ENCODE measurements at places on chromosomes 4 and X.
A peak's percentile ranks its signal among the peaks of the same experiment; 100 is the strongest.

DNA sequence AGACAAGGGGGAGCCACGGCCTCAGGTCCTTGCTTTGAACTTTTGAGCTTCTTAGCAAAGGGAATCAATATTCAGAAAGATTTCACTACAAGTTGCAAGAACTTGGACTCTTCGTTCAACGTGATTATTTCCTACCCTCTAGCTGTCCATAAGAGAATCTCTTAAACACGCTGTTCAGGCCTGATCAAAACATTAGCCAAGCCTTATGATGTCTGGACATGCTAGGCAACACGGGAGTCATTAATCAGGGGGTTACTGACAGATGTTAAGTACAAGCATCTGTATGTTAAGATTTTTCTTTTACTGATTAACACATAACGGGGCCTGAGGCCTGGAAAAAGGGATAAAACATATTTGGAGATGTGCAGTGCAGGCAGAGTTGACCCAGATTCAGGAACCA, 138.9 kb upstream of the IL1RAPL2 start:
- no peak for DNase-seq

- DNase-seq: no peak
Observed at GRCh38 chrX:123077631-123078030, 106.4 kb upstream of the GRIA3 start.

GRCh38 chr4:189046642-189047041, 894.0 kb upstream of the FRG1 start:
- no peak for DNase-seq

DNA sequence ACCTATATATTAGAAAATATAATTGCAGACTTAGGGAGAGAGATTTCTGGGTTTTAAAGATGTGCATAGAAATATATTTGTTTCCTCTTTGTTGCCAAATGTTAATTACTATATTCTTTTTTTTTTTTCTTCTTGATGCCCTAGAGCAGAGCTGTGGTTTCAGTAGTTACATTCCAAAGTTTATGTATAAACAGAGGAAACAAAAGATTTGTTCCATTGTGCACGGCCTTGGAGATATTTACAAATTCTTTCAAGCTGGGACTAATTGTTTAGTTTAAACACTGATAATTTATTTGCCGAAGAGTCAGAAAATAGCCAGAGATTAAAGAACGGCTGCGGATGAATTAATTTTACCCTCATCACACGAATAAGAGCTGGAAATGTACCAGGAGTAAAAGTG, 85.1 kb downstream of the USP46 start:
- DNase-seq: peak; percentile 10

DNA sequence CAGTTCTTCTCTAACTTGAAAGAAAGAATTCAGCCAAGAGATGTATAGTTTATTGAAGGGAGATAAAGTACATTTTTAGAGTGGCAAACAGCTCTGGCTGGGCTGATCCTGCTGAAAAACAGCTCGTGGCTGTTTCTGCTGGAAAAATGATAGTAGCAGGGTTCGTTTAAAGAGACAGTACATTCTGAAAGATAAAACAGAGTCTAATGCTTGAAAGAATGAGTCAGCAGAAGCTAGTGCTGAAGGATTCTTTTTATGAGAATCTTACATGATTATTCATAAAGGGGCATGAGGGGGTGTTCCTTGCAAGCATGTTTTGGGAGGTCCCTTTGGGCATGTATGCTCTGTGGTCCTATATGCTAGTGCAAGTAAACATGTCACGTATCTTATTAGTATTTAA, 790.0 kb downstream of the PCDH18 start:
- DNase-seq: no peak

GRCh38 chrX:1493877-1494510, 41.3 kb upstream of the ASMTL start:
- DNase-seq: no peak

DNA sequence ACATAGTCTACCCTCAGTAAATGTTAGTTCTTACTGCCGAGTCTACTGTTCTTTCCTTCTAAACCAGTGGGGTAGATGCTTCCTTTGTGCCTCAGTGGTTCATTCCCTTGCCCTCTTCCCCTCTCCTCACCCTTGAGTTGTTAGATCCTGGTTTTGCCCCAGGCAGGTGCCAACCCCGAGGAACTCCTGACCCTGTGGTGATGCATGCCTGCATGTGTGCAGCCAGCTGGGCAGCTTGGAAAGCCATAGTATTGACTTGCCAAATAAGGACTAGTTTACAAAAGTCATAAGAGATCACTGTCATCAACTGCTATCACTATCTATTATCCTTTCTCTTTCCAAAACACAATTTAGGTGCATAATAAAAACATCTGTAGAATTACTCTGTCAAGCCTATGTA, 50.9 kb downstream of the REPS2 start:
- DNase-seq: no peak

DNA sequence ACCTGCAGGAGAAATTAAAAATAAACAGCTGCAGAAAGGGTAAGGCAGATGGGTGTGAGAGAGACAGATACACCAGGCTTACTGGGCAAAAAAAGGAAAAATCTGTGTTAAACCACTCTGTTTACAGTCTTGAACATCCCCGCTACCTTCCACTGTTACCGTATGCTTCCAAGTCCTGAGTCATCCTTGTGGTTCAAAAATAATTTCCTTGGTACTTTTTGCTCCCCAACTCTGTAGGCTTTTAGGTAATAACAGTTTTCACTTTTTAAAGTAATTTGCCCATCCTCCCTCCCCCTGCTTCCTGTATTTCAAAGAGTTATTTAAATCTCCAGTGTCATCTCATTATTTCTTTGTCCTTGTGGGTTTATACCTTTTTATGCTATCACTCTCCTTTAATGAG, 210.1 kb upstream of the FAT4 start:
- DNase-seq: no peak

GRCh38 chr4:155593793-155594192, 72.9 kb upstream of the GUCY1A1 start:
- DNase-seq: no peak

DNA sequence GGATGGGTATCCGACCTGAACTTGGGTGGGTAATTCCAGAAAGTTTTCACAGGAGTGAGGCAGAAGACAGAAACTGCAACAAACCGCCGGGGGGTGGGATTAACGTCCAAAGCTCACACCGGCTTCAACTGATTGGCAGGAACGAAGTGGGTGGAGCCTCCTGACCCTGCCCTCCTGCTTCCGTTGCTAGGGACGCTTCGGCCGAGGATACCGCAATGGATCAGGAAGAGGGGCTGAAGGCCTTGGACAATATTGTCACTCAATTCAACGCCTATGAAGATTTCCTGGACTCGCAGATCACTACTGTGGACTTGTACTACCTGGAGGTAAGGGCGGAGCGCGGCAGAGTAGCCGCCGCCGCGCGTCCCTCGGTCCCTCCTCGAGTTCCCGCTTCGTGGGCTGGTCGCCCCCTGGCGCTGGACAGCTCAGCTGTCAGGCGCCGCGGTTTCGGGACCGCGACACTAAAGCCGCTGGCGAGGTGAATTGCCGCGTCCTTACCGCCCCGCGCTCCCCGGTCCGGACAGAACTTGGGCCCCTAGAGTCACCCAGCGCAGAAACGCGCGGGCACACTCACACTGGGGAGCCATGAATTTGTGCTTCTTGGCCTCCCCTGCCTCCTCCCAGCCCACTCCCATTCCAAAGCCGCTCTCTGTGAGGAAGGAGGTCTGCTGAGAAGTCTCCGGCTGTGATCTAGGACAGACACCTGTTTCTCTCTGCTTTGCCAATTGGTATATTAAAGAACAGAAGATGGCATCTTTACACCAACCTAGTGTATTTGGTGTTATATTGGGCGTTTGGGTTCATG, at the start of gene CFAP299:
Gene CFAP299, plus strand, starts transcription at position 177 of the 805 bp plus-strand sequence.
- peak; percentile 84 for DNase-seq

- no peak for DNase-seq
Observed at GRCh38 chr4:7839856-7840255, 99.8 kb downstream of the AFAP1 start.

- no peak for DNase-seq
Observed at GRCh38 chr4:41665636-41666207, 82.8 kb downstream of the PHOX2B start.

- no peak for DNase-seq
Observed at GRCh38 chr4:113790478-113790877, 28.9 kb upstream of the CAMK2D start.

DNA sequence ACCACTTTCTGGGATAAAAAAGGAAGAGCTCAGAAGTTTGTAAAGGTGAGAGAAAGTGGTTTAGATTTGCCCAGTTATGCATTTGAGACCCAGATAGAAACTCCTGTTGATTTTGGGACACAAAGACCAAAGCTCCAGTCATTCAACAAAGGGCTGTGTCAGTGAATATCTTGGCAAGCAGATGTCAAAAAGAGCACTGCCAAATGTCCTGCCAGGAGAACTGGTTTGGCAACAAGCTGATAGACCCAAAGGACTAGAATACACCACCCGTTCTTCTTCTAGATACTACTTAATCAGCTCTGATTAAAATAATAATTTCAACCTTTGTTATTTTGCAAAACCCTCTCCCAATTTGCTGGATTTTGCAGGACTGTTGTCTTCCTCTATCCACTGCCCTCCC, 121.4 kb downstream of the NHS start:
- no peak for DNase-seq

DNA sequence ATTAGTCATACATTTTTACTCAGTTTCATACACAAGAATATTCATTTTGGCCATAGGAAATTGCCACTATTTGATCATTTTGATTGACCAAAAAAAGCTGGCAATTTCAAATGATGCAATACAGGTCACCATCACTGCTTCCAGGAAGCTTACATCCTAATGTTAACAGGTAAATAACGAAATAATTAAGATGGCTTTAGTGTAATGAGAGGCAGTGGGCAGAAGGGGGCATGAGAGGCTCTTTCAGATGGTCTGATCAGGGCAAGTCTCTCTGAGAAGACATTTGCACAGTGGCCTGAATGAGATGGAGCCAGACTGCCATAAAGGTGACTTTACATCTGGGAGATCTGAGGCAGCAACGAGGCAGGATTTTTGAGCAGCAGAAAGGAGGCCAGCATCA, 170.7 kb downstream of the SLIT2 start:
- DNase-seq: peak; percentile 13

GRCh38 chrX:104342065-104342464, 87.3 kb upstream of the ESX1 start:
- no peak for DNase-seq

GRCh38 chr4:125082729-125083417, 231.9 kb upstream of the FAT4 start:
- no peak for DNase-seq

GRCh38 chr4:182292612-182293011, 49.4 kb downstream of the TENM3 start:
- no peak for DNase-seq

DNA sequence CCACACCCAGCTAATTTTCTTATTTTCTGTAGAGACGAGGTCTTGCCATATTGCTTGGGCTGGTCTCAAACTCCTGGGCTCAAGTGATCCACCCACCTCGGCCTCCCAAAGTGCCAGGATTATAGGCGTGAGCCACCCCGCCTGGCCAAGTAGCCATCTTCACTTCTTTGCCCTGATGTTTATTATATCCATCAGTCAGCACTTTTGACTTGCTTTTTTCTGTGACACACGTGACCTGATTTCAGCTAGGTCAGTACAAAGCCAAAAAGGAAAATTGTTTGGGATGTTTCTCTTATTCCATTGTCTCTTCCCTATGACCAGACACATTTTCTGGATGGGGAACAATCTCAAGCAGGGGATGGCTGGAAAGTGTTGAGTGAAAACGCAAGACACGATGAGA, 45.3 kb upstream of the MID1 start:
- DNase-seq: no peak

- no peak for DNase-seq
Observed at GRCh38 chr4:26178854-26179253, 142.0 kb upstream of the RBPJ start.

GRCh38 chr4:102783006-102783405, 22.2 kb upstream of the MANBA start:
- DNase-seq: no peak

- DNase-seq: no peak
Observed at GRCh38 chr4:16233569-16234177, 7.4 kb upstream of the TAPT1 start.

- peak; percentile 69 for DNase-seq
Observed at GRCh38 chr4:76197971-76198410, 15.6 kb downstream of the SCARB2 start.

- no peak for DNase-seq
Observed at GRCh38 chrX:74248889-74249288, 55.1 kb upstream of the ZCCHC13 start.

DNA sequence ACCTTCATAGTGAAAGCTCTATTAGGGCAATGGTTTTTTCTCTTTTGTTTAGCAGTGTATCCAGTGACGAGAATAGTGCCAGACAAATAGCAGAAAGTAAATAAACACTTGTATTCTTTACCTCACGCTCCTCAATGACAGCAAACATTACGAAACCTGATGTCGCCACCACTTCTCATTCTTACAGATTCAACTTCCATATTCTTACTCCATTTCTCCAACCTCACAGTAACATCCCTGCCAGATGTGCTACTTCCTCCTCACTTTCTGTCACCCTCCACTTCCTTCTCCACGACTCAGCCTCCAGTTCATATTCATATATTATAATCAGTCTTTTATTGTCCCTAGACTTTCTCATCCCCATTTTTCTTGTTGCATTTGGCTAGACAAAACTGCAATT, 1956.2 kb upstream of the AGA start:
- DNase-seq: peak; percentile 18

DNA sequence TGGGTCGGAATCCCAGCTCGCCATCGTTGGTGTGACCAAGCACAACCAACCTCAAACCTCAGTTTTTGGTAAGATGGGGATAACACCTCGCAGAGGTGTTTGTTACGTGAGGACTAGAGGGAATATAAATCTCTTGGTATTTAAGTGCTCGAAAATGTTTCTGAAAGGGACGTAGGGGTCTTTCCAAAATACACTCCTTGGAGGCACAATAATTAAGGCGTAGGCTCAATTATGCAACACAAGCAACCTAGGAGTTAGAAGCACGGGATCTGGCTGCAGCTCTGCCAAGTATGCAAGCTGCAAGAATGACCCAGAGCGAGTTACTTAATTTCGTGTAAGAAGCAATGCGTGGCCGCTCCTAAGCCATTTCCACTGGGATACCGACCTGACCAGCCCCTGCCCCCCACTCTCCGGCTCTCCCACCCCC, 552 bp downstream of the ADH5 start:
- DNase-seq: no peak

DNA sequence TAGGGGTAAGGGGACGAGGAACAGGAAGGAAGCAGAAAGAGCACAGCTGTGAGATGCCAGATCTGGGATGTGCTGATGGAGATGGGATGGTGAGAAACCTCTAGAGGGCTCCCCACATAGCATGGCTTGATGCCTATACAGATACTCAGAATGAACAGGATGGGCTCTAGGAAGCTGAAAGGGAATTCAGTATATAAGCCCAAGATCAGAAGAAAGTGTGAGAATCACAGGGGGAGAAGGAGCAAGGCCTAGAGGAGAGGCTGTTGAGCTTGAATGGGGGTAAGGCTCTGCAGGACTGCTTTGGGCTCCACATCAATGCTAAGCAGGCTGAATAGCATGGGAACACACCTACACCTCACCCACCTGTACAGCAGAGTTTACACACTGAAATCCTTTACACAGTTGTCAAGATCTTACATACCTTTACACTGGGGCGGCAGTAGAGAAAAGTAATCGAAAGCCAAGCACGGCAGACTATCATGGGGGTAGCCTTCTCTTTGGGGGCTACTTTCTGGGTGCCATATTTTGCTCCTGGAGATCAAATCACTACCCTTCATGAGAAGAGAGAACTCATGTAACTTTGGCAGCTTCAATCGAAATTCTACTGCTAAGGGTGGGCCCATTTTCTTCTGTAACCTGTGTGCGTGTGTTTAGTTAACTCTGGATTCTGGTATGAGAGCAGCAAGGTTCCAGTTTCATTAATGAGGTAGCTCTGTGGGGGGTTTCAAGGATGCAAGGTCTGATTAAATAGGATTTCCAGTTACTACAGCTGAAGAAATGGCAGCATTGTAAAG, 30.6 kb downstream of the HOPX start:
- no peak for DNase-seq

- no peak for DNase-seq
Observed at GRCh38 chrX:135528254-135528653, 7.8 kb downstream of the INTS6L start.

All from NCI-H774 (cell line).